ENCODE measurements at places on chromosomes 7 and 10. TPM values are rescaled to one million over a fixed set of nuclear protein-coding genes. Genes with fewer than 3 reads are reported as not detected.

- no peak for DNase-seq
Observed at GRCh38 chr7:157932498-157933218, 595.9 kb downstream of the DNAJB6 start.

GRCh38 chr7:83806538-83806937 lies 157.6 kb upstream of the SEMA3E start:
- no peak for DNase-seq

DNA sequence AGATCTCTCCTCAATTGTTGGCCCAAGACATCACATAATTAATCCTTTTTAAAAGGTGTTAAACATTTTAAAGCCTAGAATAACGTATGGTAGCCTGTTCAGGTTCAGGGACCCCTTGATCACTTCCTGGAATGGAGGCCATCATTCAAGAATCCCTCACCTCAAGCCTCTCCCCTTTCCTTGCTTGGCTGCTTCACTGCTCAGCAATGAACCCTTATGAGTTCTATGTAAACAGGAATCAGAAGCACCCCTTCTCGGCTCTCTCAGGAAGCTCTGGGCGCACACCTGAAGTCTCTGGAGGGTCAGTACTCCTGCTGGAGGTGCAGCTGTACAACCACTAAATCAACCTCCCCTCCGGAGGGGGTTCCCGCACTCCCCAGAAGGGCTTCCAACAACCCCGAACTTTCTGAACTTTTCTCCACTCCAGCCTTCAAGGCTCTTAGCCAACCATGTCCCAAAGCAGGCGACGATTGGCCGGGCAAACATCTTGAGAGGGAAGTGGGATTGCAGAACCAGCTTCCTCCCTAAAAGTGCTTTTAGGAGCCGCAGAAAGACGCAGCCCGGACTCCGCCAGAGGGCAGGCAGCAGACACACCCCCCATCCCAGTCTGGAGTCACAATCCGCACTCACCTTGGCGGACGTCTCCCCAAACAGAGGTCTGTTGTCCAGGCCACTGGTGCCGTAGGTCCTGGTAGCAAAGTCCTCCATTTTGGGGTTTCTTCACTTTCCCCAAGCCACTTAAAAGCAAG lies 562 bp downstream of the TMEM243 start:
- DNase-seq: no peak

DNA sequence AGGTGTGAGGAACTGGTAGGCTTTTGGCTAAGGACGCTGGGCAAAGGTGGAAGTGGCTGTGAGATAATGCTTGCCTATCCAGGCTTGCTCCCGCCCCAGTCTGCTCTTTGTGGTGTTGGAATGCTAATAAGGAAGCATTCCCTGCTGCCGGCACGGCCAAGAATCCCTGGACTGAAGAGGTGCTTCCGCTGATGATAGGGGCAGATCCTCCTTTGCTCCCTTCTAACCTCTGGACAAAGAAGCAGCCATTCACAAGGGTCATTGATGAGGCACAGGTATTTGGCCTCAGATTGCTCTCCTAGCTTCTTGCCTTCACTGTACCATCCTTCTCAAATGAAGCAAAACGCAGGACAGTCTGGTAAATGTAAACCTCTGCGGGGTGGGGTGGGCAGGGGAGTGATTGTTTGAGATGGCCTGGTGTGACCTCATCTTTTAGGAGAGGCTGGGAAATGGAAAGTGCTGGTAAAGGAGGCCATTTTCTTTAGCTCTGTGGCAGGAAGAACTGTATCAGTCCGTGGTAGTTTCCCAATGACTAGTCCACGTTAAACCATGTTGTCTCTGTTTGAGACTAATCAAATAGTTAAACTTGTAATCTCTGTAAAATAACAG lies 1.7 kb downstream of the PGAM1 start:
- peak; percentile 65 for DNase-seq

GRCh38 chr10:69317175-69317604 lies 38.9 kb downstream of the HK1 start:
- DNase-seq: no peak

DNA sequence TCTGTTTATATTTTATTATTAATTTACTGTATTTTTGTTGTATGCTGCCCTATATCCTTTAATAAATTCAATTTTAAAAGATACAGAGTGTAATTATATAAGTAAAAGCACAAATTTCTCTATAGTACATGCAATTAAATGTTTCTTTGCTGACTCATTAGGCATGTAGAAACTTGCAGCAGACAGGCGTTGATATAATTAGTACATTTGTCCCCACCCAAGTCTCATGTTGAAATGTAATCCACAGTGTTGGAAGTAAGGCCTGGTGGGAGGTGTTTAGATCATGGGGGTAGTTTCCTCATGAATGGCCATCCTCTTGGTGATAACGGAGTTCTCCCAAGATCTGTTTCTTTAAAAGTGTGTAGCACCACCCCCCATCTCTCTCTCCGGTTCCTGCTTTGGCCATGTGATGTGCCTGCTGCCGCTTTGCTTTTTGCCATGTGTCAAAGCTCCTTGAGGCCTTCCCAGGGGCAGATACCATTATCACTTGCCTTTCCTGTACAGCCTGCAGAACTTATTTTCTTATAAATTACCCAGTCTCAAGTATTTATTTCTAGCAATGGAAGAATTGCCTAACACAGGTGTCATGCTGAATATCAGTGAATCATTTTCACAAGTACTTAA lies 63.7 kb downstream of the TSPAN12 start:
- DNase-seq: no peak

DNA sequence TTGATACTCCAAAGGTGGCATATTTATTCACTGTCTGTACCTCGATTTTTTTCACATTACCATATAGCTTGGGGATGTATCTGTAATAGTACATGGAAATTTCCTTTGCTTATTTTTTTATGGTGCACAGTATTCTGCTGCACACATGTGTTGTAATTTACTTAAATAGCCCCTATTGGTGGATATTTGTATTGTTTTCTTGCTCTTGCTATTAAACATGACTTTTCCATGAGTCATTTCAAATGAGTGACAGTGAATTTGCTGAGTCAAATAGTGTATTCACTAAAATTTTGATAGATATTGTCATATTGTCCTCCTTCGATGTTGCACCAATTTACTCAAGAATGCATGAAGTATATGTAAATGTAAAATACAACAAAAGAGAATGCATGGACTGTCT lies 122.7 kb upstream of the STEAP4 start:
- DNase-seq: no peak

DNA sequence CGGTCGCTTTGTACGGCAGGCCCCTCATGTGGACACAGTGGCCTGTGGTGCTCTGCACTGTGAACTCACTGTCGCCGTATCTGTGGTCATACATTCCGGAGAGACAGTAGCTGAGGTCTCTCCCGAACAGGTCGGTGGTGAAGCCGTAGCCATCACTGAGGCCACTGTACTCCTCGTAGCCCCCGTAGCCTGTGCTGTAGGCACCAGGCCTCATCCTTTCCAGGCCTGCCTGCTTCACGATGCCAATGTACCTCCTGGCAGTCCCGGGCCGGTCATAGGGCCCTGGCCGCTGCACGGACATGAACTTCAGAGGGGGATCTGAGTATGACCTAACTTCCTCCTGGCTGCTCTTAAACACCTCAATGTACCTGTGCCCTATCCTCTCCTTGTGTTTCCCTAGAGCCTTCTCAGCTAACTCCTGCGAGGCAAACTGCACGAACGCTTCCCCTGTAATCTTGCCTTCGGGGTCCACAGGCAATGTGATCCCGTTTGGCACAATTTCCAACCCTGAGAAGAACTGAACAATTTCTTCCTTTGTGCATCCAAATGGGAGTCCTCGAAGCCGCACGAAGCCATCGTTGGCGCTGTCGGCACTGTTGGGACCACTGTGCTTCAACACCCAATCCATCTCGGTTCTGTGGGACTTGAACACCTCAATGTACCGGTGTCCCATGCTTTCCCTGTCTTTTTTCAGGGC lies 15.7 kb downstream of the FXYD4 start:
- no peak for DNase-seq

DNA sequence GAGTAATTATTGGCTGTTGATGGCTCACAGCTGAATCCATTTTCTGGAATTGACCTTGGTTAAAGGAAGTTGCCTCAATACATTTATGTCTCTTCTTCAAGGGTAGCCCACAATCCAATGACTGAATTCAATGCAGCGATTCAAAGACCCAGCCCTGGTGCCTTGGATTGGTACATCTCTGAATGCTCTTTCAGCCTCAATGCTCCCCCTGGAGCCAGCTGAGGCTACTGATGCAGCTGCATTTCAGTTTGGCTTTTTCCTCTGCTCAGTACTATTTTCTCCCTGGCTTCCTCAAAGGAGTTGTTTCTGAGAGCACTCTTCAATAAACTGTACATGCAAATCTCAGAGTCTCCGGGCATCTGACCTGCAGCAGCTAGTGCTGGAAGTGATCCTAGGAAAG lies 633 bp upstream of the EBLN1 start:
- DNase-seq: no peak

Gene GIMAP8
- not detected for total RNA-seq
